Kasumi-1 (cell line): ENCODE measurements at places on chromosomes 11 and 22.

DNA sequence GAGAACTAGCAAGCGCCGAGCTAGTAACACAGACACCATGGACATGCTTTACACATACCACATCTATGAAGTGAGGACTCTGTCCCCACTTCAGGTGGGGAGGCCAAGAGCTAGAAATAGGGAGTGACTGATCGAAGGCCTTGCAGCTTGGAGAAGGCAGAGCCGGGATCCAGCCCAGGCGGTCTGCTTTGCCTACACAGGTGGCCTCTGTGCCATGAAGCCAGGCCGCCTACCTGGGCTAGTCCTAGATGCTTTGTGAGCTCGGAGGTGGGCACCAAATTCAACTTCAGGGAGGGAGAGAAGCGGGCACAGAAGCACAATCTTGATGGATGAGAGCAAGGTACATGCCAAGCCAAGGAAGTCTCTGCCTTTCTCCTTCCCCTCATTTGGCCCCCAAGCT lies 117.2 kb downstream of the TIMP3 start:
- DNase-seq: no peak

DNA sequence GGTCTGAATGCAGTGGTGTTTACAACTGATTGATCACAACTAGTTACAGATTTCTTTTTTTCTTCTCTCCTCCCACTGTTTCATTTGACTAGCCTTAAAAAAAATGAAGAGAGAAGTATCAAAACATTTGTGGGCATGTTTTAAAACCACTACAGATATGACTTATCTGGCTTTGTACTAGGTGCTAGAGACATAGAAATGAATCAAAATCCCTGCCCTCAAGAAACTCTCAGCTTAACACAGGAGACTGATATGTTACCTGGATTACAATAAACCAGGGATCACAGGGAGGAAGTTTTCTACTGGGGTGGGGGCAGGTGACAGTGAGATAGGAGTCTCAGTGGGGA lies 25.2 kb upstream of the CTR9 start:
- DNase-seq: no peak

GRCh38 chr22:31730344-31730711 lies 19.6 kb downstream of the PRR14L start:
- peak; percentile 13 for DNase-seq

DNA sequence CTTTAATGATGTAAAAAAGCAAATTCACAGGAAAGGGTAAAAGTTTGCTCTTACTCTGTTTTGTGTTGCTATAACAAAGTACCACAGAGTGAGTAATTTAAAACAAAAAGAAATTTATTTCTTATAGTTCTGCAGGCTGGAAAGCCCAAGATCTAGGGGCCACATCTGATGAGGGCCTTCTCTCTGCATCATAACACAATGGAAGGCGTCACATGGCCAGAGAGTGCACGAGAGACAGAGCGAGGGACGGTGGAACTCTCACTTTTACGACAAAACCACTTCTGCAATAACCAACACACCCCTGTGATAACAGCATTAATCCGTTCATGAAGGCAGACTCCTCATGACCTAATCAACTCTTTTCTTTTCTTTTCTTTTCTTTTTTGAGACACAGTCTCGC lies 31.1 kb downstream of the CD6 start:
- DNase-seq: no peak

DNA sequence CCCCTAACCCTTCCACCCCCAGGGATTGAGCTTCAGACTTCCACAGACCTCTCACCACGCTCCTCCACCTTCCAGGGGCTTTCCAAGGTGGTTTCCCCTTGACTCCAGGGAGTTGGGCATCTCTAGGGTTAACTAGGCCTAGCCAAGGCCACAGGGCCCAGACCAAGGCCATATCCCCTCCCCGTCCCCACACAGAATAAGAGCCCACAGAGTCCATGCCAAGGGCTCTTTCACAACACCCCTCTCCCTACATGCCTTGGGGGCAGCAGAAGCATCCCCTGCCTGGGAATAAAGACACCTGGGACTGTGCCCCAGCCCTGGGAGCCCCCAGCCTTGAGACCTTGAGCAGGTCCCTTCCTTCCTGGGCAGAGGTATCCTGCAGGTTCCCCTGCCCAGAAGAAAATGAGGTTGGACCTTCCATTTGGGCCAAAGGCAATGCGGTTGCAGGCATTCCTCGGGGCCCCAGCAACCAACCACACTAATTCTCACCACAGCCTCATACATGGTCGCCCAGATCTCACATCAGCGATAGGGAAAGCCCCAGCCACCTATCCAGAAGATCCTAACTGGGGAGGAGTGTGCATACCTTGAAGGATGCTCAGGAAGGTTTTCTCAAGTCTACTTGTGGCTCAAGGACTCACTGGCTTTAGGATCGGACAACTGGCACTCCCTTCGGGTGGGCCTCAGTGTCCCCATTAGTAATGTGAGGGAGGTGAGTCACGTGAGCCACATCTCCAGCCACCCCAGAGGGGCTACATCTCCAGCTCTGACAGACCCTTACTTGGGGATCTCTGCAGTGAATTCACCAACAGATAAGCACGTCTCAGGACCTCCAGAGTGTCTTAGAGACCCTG lies 1.7 kb downstream of the GDPD5 start:
- DNase-seq: no peak

- DNase-seq: no peak
Observed at GRCh38 chr11:44760917-44761550, 34.3 kb downstream of the TSPAN18 start.

DNA sequence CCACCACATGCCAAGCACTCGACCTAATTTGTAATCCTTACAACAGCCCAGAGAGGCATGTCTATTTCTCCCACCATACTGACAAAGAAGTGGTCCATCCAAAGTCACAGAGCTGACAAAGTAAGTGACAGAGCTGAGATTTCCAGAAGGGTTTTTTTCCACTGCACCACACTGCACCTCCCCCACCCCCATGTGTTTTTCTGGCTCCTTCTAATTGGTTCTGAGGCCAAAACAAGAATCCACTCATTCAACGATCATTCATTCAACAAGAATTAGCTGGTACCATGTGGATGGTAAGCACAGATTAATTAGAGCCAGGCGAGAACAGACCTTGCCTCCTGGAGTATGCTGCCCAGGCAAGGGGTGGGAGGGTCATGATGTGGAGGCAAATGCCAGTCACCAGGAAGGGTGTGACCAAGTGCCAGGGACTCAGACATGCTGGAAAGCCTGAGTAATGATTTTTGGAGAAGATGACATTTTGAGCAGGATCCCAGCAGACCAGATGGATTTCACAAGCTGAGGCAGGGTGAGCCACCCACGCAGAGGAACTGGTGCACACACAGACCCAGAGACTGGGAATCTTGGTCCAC lies 14.9 kb upstream of the PRG2 start:
- DNase-seq: no peak

DNA sequence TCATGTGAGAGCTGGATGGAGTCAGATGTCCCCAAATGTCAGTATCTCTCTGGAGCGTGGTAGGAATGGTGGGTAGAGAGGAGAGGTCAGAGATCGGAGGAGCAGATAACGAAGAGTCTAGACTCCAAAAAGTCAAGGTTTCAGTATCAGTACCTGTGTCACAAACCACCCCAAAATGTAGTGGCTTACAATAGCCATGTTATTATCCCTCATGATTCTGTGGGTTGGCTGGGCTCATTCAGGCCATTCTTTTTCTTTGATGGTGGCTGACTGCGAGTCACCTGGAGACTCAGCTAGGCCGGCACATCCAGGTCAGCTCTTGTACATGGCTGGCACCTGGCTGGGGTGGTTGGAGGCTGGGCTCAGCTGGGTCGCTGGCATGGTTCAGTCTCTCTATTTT lies 7.3 kb upstream of the SSTR3 start:
- no peak for DNase-seq

DNA sequence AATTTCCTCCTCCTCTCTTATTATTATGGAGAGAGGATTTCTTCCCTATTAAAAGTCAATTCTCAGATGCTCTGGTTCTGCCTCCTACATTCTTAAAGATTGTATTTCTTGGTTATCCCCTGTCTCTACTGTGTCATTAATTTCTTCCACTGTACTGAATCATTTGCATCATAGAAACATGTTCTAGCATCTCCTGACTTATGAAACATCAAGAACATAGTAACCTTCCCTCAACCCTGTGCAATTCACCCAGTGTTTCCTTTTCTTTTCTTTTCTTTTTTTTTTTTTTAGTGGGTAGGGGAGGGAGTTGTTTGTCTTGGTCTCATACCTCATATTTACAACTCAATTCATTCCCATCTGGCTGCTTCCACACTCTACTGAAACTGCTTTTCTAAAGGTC lies 288.0 kb upstream of the PLET1 start:
- no peak for DNase-seq

GRCh38 chr22:47295226-47295901 lies 532.9 kb downstream of the TBC1D22A start:
- DNase-seq: no peak

- DNase-seq: peak; percentile 76
Observed at GRCh38 chr11:36177836-36178235, 111.4 kb downstream of the COMMD9 start.

GRCh38 chr11:67415501-67416304 lies at the start of gene CARNS1:
Gene CARNS1, plus strand, starts transcription at chr11:67415678. Its CDS starts 522 bp downstream, at chr11:67416200.
- no peak for DNase-seq

- DNase-seq: no peak
Observed at GRCh38 chr11:79116600-79116999, 324.2 kb downstream of the TENM4 start.

DNA sequence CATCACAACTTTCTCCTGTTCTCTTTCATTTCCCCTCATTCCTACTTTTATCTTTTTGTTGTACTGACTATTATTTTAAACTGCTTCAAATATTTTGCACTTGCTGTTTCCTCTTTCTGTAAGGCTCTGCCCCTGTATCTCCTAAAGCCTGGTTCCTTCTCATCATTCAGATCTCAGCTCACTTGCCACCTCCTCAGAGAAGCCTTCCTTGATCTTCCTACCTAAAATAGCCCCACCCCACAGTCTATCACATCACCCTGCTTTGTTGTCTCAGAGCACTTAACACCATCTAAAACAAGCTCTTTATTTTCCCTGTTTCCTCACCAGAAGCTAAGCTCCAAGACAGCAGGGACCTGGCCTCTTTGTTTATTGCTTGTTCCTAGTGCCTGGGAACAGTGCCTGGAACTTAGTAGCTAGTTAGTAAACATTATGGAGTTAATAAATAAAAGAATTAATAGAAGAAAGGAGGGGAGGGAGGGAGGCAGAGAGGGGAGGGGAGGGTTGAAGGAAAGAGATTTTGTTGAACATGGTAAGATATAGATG lies 2.5 kb upstream of the STK33 start:
- no peak for DNase-seq

DNA sequence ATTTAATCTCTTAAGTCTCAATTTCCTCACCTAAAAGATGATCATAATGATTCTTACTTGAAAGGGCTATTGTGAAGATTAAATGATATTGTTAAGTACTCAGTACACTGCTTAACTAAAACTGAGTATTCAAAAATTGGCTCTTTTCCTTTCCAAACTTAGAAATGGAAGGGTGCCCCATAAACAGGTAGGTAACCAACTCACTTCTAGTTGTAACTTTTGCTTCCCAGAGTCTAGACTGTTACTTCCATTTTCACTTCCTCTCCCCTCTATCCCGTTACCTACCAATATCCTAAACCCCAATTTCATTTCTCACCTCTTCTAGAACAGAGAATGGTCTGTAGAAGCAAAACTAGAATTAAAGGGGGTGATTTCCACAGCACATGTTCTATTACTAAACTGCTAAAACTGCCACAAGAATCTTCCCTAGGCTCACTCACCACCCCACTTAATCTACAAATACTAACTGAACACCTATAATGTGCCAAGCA lies 50.0 kb downstream of the RRAS2 start:
- DNase-seq: no peak

GRCh38 chr11:66259956-66260355 lies 8.5 kb upstream of the RAB1B start:
- DNase-seq: no peak

DNA sequence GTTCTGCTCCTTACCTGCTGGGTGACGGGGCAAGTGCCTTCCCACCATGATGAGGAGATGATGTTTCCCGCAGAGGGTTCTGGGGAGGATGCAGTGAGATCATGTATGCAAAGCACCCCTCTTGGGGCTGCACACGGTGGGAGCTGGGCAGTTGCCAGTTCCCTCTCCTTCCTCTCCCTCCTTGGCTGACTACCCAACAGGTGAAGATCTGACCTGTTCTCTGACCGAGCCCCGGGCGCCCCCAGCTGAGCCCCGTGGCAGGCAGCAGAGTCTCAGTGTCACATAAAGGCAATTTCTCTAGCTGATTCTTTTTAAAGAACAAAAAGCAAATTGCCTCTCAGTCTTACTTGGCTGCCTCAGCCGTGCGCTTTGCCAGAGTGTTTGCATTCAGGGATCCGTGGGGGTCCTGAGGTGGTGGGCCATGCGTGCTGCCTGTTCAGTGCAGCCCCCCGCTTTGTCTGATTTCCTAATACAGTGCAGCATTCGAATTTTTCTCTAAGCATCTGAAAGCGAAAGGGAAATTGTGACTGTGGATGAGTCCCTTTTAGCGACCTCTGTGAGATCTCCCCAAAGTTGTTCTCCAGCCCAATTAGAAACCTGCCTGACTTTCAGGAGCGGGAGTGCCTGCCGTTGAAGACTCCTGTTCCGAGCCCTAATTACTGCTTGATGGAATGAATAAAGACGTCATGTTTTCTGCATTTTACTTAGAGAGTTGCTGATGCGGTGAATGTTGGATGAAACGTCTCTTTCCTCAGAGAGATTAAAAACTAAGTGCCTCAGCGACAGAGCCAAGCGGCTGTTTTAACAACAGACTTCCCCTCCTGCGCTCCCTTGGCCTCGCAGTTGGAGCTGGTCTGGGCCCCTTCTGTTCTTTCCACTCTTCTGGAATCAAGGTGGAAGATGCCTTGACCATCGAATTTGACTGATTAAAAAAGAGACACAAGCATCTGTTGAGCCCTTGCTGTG lies 86.0 kb downstream of the GRIK4 start:
- DNase-seq: no peak

GRCh38 chr11:44051171-44051570 lies 3.4 kb downstream of the ACCSL start:
- no peak for DNase-seq

- no peak for DNase-seq
Observed at GRCh38 chr11:46278387-46279125, 1.1 kb downstream of the CREB3L1 start.

- DNase-seq: peak; percentile 66
Observed at GRCh38 chr11:12411806-12412727, 34.7 kb downstream of the PARVA start.

DNA sequence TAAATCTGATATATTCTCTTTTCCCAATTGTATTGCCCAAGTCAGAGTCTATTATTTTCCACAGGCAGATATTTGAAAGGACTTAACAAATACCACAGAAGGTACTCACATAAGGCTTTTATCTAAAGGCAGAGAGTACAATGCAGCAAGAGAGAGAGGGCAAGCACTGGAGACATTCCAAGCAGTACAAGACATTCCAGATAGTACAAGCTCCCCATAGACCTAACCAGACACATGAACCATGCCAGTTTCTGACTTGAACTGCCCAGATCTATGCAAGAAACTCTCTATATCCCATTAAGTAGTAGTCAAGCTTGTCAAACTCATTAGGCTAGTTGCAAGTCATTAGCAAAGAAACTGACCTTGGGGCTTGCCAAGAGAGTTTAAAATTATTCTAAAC lies 11.2 kb upstream of the MS4A6E start:
- no peak for DNase-seq
